ENCODE measurements at places on chromosomes 5 and 9. TPM values are rescaled to one million over a fixed set of nuclear protein-coding genes. Genes with fewer than 3 reads are reported as not detected.

GPR150 gene
- total RNA-seq, result under 0.01 TPM

LRRC19 gene
- total RNA-seq, result not detected

SHOC1 gene
- 0.09 TPM for total RNA-seq

NR4A3 gene
- total RNA-seq, result 0.30 TPM

C9orf85 gene
- 18.4 TPM for total RNA-seq

ADRA1B gene
- total RNA-seq, result under 0.01 TPM

FKTN gene
- 62.7 TPM for total RNA-seq

PLPP7 gene
- total RNA-seq, result 6.1 TPM

SEMA6A gene
- 0.05 TPM for total RNA-seq

MELK gene
- total RNA-seq, result 3.0 TPM

ST6GALNAC4 gene
- total RNA-seq, result 59.5 TPM

GNA14 gene
- total RNA-seq, result not detected

LIX1 gene
- 0.89 TPM for total RNA-seq

GFPT2 gene
- total RNA-seq, result 233 TPM

UNC13B gene
- 43.7 TPM for total RNA-seq

C1QTNF3 gene
- 0.30 TPM for total RNA-seq

PPP3R2 gene
- not detected for total RNA-seq

DAPK1 gene
- 12.5 TPM for total RNA-seq

C7 gene
- total RNA-seq, result not detected

All from smooth muscle cell of the umbilical artery (primary cell).